Progenitor cell of endocrine pancreas (in vitro differentiated cells): ENCODE measurements at places on chromosomes 5 and 9.
A peak's percentile ranks its signal among the peaks of the same experiment; 100 is the strongest.

- no peaks in the 10 kb centered on the region for H3K4me1 ChIP-seq
- no peak overlapping the region for H3K27ac ChIP-seq
- no peak overlapping the region for H3K4me3 ChIP-seq
- H3K36me3 ChIP-seq: no peaks in the 10 kb centered on the region
- DNase-seq: no peak
These were observed 318.7 kb upstream of the ITGA1 start for GRCh38 chr5:52468976-52469375.

DNA sequence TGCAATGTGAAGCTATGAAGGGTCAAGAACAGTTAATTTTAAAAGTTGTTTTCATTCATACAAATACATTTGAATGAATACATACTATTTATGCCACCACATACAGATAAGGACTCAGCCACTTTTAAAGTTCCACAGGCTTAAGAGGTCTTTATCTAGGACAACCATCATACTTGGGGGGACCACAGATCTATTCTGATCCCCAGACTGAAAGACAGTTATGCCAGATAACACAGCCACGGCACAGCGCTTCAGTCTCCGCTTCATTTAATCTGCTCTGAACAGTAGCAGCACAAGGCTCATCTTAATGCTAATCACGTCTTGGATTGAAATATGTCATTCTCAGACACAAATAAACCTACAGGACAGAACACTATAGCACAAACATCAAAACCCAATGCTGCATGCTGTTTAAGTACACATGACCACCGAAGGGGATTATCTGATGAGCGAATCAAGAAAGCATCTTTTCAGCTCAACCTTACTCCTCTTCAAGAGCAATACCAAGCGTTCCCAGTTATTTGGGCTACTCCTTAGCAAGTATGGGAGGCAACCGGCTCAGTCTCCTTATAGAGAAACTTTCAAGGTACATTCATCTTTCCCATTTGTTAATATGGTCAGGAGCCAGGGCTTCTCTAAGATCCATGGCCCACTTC, 33.3 kb downstream of the PUM3 start:
- H3K27ac ChIP-seq: peak overlapping the region; percentile 86
- H3K36me3 ChIP-seq: peaks cover 29% of the 10 kb centered on the region
- DNase-seq: no peak
- H3K27me3 ChIP-seq: no peaks in the 10 kb centered on the region

GRCh38 chr9:75063556-75064305, 24.2 kb downstream of the NMRK1 start:
- H3K36me3 ChIP-seq: no peaks in the 10 kb centered on the region
- H3K4me3 ChIP-seq: no peak overlapping the region
- no peak overlapping the region for H3K27ac ChIP-seq
- H3K27me3 ChIP-seq: no peaks in the 10 kb centered on the region
- H3K4me1 ChIP-seq: no peaks in the 10 kb centered on the region
- DNase-seq: no peak

DNA sequence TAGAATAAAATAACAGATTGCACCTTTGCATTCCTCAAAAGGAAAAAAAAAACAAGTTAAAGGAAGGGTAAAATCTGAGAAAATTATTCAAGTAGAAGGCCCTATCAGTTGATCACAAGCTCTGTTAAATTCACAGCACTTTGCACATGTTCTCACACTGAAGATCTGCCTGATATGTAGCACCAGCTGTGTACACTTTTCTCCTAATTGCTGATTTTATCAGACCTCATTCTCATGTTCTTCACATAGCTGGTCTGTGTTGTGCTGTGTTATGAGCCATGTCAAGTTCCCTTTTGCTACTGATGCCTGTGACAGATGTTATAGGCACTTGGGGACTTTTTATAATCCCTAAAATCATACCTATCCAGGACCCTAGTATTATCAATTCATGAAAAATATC, 390.4 kb upstream of the PRR16 start:
- DNase-seq: no peak
- no peaks in the 10 kb centered on the region for H3K36me3 ChIP-seq
- H3K27me3 ChIP-seq: no peaks in the 10 kb centered on the region
- H3K4me3 ChIP-seq: no peak overlapping the region
- H3K4me1 ChIP-seq: peaks cover 5% of the 10 kb centered on the region

GRCh38 chr9:117480253-117480652, 65.4 kb upstream of the ASTN2 start:
- no peak overlapping the region for H3K27ac ChIP-seq
- no peak for DNase-seq
- H3K27me3 ChIP-seq: peaks cover 38% of the 10 kb centered on the region

GRCh38 chr5:139304391-139305324, 11.1 kb downstream of the MATR3 start:
- H3K27ac ChIP-seq: peak overlapping the region; percentile 46
- H3K36me3 ChIP-seq: peaks cover 3% of the 10 kb centered on the region
- no peaks in the 10 kb centered on the region for H3K27me3 ChIP-seq
- DNase-seq: no peak
- H3K4me3 ChIP-seq: no peak overlapping the region
